ENCODE measurements at places on chromosomes 5 and 9. TPM values are rescaled to one million over a fixed set of nuclear protein-coding genes. Genes with fewer than 3 reads are reported as not detected.

GRCh38 chr5:10307206-10308148 lies at the start of gene CMBL:
Gene CMBL (minus strand): TSS chr5:10307902. CDS start chr5:10290762, 17,140 bp downstream.
- DNase-seq, result peak; percentile 50

Gene SARDH
- 5.5 TPM for total RNA-seq

GRCh38 chr9:96187151-96187555 lies 114.8 kb downstream of the HSD17B3 start:
- DNase-seq, result no peak

GRCh38 chr5:166117072-166118066 lies 2174.1 kb upstream of the WWC1 start:
- no peak for DNase-seq

Gene PLPP6
- total RNA-seq, result 8.2 TPM

Gene KIAA1191
- total RNA-seq, result 65.4 TPM

DNA sequence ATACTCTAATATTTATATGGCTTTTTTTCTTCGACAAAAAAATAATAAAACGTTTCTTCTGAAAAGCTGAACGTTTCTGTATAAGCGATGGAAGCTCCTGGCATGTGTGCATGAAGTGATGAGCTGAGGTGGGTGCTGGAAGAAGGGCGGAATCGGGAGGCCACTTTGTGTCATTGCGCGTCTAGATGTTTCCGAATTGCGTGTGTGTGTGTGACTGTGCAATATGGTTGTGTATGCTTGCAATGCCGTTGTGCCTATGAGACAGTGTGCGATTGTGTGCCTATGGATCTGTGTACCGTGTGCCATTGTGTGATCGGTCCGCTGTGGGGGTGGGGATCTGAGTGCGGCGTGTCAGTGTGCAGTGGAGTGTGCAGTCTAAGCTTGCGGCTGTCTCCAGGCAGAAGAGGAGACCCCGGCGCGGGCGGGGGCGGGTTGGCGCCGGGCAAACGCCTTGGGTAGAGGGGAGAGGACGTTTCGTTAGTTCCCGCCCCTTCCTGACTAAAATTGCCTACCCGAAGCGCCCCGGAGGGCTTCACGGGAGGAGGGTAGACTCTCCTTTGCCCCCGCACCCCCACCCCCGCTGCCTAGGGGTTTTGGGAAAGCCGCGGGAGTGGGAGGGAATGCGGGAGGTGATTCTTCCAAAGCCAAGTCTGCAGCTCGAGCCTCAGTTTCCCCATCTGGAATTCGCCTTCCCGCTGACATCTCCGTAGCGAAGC lies 24.2 kb downstream of the PCDHGC5 start:
- DNase-seq, result peak; percentile 66

Gene DBN1
- total RNA-seq, result 201 TPM

Gene AMBP
- not detected for total RNA-seq

- DNase-seq, result no peak
Measured at GRCh38 chr9:137836831-137837241, 40.7 kb upstream of the CACNA1B start.

Gene IL13
- total RNA-seq, result not detected

DNA sequence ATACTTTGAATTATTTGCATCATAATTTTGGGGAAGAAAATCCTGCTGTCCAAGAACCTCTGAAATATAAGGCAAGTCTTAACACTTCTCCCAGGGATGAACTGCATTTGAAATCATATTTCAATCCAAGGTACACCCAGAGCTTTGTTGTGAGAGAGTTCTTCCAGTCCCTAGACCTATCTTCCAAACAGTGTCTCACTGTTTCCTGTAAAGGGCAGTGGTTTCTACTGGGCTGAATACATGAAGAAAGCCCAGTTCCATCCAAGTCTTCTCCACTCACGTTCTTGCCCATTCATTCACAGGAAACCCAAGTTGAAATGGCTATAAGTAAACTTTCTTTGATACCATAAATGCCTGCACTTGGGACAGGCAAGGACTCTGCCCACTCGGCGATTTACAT lies 108.3 kb upstream of the LHFPL2 start:
- DNase-seq, result no peak

DNA sequence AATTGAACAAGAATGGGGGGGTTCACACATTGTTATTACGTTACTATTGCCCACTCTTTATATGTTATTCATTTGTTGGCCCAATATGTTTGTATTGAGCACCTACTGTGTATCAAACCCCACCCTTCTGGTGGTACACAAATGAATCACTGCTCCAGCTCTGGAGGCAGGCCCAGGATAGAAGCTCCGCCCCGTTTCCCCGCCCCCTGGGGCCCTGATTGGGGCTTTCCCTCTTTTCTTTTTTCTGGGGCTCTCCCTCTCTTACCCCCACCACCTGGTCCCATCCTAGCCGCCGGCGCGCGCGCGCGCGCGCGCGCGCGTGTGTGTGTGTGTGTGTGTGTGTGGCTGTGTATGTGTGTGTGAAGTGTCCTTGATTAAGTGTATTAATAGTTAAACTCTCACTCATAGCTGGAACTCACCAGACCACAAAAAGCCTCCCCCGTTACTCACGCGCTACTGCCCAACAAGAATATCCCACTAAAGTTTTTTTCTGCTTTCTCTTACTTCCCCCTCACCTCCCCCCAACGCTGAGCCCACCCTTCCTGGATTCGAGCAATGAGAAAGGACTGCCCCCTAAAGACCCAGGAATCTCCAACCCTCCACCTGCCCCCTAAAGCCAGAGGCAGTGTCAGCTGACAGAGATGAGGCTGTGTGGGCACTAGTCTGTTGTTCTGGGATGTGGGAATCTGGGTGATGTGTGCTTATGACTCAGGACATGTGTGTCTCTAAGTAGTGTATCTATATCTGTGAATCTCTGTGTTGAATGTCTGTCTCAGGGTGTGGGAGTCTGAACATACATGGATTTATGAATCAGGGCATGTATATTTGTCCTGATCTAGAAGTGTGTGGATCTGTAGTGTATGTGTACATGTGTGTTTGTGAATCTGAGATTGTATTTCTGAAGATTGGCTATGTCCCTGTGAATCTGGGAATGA lies 4.0 kb downstream of the CXXC5 start:
- DNase-seq, result peak; percentile 92

Gene IL3
- not detected for total RNA-seq

- DNase-seq, result no peak
Measured at GRCh38 chr5:177077335-177077734, 9.4 kb upstream of the FGFR4 start.

Gene GDA
- total RNA-seq, result 0.97 TPM
